Endothelial cell (in vitro differentiated cells): ENCODE measurements at places on chromosomes 13 and 19.
A peak's percentile ranks its signal among the peaks of the same experiment; 100 is the strongest.

DNA sequence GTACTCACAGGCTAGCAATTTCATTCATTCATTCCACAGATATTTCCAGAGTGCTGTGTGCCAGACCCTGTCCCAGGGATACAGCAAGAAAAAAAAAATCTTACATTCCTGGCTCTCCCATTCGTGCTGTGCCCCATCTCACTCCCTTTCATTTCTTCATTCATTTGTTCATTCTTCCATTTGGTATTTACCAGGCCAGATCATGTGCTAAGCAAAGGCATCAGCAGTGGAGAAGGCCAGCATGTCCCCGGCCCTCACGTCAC, 2.3 kb downstream of the MAP3K10 start:
- no peak for DNase-seq

DNA sequence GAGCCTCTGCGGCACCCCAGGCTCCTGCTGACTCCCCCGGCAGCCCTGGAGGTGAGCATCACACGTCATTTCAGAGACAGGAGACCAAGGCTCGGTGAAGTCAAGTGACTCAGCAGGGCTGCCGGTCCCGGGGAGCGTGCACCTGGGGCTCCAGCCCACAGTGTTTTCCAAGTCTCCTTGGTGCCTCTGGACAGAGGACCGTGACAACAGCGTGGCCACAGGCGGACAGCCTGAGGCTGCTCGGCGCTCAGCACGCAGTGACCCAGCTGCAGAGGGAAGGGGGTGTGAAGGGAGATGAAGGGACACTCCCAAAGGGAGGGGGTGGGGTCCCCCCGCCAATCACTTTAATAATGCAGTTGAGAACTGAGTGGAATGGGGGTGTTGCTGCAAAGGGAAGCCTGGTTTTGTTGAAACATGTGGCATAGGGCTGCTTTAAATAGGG, 17.5 kb upstream of the ASPDH start:
- DNase-seq = no peak

DNA sequence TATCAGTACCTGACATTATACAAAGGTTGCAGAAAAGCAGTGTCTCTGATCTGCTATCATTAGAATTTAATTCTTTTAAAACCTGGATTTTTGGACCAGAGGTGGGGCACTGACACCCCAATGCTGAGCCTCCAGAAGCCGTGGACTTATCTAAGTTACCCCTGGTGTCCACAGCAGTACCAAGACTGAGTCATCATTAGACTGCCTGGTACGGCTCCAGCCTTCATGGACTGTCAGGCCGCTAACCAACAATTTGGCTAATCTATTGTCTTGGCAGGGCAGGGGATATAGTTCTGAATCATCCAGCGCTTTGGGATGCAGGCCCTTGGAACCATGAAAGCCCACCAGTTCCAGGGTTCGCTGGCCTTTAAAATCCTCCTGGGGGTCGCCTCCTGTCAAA, 78.3 kb downstream of the TSHZ3 start:
- no peak for DNase-seq

DNA sequence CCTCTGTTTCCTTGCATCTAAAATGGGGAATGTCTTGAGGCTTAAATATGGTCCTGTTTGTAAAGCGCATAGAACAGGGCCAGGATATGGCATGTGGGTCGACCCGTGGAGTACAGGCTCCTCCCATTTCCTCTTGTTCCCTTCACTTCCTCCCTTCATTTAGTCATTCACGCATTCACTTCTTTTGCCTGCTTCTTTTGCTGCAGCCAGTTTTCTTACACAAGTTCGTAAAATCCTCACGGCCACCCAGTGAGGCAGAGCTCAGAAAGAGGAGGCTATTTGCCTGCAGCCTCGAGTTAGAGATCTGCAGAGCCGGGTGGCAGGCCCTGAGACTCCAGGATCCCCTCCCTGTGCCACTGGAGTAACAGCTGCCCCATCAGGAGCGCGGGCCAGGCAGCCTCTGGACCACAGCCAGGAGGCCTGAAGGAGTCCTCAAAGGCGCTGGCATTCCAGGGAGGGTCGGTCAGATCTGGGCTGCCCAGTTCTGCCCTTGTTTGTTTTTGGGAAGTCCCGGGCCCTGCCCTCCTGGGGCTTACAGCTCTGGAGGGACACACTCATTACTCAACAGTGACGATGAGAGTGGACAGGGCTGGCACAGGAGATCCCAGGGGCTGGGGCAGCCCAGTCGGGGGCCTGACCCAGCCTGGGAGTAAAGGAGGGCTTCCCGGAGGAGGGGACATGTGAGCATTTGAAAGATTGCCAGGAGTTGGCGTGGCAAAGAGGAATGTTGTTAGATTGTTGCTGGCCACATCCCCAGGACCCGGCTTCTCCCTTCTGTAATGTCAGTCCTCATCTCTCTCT, 4.6 kb downstream of the PPP5C start:
- no peak for DNase-seq

- no peak for DNase-seq
These were observed 49.1 kb downstream of the MZT1 start for GRCh38 chr13:72678312-72678711.

GRCh38 chr19:49512970-49513745, 697 bp downstream of the FCGRT start:
- peak; percentile 51 for DNase-seq

DNA sequence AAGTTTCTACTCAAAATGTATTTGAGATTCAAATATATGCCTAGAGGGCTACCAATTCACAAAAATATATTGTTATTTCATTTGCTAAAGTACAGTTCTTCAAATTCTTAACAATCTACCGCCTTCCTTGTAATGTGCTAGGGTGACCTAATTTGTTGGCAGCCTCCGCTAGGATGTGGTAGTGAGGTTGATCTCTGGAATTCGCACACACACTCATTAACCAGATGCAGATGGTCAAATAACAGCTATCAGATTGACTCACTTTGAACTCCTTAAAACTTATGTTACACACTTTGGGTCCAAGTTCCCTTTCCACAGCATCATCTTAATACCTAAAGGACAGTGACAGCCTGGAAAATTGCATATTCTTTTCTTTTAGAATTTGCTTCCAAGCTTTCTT, 367.3 kb downstream of the DCT start:
- DNase-seq = no peak

DNA sequence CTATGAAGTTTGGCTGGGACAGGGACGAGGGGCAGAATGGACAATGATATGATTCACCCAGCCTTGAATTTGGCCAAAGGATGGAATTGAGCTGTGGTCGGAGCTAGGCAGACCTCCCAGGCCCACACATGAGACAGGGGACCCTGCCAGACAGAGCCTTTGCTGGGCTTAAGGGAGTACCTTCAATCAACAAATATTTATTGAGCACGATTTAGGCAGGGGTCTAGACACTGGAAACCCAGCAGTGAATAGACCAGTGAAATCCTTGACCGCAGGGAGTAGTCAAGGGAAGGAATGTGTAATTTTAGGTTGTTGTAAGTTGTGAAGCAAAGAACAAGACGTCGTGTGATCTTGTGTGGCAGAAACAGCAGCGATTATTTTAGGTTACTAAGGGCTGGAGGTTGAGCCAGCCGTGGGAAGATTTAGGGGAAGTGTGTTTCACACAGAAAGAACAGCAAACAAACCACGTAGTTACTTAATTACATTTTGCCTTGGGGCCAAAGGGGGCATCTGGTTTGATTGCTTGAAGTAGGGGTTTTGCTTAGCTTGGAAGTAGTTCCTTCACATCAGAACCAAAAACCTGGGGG, 16.9 kb upstream of the AP1M2 start:
- DNase-seq = no peak

DNA sequence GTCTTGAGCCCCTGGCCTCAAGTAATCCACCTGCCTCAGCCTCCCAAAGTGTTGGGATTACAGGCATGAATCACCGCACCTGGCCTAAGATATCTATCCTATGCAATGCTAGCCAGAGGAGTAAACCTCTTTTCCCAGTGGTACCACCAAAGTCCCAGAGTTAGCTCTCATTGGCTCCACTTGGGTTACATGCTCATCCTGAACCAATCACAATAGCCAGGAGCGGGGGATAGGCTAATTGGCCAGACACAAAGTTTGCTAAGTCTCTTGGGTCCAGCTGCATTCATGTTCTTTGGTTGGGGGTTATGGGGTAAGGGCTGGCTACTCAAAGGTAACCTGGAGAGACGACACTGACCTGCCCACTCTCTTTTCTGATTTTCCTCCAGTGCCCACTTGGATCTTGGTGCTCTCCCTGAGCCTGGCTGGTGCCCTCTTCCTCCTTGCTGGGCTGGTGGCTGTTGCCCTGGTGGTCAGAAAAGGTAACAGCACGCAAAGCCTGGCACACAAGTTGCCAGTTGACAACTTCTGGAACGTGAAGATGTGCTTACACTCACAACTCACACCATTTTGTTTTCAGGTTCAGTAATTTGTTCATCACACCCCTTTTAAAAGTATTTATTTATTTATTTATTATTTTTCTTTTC, 7.8 kb downstream of the C19orf38 start:
- DNase-seq = peak; percentile 37

DNA sequence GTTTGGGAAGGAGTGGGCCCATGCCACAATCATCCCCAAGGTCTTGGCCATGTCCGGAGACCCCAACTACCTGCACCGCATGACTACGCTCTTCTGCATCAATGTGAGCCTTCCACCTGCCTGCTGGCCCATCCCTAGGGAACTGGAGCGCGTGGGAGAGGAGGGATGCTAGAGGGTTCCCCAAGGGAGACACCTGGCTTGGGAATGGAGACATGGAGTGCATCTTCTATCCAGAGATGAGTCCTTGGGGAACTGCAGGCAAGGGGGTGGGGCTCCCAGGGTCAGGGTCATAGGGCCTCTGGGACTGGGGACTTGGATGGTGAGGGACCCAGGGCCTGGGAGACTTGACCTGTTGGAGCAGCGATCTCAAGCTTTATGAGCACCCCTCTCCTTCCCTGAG, 31.2 kb downstream of the PPP2R1A start:
- DNase-seq = no peak

- DNase-seq = no peak
These were observed 17.6 kb upstream of the COG3 start for GRCh38 chr13:45447050-45447661.

DNA sequence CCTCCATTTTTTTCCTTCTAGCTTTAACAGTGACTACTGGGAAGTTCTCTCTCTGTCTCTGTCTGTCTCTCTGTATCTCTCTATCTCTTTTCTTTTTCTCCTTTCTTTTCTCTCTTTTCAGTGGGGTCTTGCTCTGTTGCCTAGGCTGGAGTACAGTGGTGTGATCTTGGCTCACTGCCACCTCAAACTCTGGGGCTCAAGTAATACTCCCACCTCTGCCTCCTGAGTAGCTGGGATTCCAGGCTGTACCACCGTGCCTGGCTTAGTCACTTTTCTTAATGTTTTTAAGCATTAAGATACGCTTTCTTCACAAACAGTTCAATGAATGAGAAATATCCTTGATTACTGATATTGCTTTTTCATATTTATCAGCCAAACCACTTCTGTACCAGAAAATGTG, 13.1 kb downstream of the PCCA start:
- no peak for DNase-seq

- DNase-seq = no peak
These were observed 314.8 kb upstream of the MAB21L1 start for GRCh38 chr13:35791184-35791851.

DNA sequence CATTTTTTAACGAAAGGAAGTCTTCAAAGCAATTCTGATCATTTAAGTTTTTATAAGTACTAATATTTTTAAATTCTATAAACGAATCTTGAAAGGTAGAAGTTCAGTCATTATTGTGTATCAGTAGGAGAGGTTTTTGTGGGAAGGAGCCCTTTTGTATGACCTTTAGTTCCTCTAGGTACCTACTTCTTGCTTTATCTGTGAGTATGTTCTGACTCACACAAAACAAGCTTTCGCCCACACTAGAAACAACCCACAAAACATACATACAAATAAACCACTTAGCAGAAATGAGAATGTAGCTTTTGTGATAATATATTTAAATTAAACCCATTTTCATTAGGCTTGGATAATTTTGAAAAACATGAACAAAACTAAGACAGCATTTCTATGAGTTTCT, 27.8 kb downstream of the ERCC5 start:
- no peak for DNase-seq

DNA sequence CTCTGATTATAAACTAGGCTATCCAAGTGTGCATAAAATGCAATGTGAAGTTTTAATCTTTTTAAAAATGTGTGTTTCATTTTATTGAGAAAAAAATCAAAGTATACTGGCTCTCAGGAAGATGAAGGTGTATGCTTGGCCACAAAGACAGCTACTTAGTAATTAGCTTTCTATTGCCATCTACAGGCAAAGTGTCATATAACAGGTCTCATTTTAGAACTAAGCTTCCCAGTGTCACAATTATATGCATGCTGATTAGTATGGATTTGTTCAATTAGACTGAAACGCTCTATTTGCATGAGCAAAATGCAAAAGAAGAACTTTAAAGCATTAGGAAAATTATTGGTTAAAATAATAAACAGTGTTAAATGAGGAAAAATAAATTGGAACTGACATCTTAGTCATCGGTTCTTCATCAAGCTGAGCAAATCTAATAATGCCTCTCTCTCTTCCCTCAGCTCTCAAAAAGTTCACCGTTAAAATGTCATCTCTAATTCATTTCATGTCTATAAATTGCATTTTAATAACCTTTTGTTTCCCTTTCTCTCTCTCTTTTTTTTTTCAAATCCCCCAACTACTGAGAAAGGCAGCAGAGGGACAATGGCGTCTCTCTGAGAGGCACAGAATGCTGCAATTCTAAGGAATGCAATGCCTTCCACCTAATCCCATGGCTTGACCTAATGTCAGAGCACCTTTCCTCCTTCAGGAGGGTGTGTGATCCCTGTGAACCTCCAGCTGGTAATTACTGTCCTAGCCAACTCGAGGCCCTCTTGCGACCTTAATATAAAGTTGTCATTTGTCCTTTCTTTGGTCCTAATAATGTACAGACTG, 313.1 kb upstream of the MAB21L1 start:
- DNase-seq = no peak

DNA sequence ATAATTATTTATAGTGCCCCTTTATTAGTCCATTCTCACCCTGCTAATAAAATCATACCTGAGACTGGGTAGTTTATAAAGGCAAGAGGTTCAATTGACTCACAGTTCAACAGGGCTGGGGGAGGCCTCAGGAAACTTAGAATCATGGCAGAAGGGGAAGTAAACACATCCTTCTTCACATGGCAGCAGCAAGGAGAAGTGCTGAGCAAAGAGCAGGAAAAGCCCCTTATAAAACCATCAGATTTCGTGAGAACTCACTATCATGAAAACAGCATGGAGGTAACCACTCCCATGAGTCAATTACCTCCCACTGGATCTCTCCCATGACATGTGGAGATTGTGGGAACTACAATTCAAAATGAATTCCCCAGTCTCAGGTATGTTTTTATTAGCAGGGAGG, 89.9 kb upstream of the STARD13 start:
- no peak for DNase-seq

DNA sequence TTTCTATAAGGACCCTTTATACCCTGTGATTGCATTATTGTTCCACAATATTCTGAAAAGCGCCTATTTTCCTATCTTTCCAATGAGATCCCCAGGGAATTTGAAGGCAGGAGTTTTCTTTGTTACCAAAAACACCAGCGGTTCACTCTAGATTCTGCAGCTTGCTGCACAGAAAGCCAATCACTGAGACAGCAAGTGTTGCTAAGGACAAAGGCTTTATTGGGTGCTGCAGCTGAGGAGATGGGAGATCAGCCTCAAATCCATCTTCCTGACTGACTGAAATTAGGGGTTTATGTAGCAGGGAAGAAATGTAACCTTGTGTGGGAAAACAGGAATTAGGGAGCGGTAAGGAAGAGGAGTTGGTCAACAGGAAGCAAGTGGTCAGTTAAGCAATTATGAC, 42.6 kb upstream of the MYO16 start:
- no peak for DNase-seq
